ENCODE measurements at places on chromosomes 1 and 21.

- peak; percentile 36 for DNase-seq
Measured at GRCh38 chr1:245956225-245956624, 550.9 kb downstream of the SMYD3 start.

- DNase-seq: no peak
Measured at GRCh38 chr1:62367005-62367557, 47.8 kb upstream of the KANK4 start.

- DNase-seq: no peak
Measured at GRCh38 chr1:234863551-234863971, 253.6 kb upstream of the IRF2BP2 start.

DNA sequence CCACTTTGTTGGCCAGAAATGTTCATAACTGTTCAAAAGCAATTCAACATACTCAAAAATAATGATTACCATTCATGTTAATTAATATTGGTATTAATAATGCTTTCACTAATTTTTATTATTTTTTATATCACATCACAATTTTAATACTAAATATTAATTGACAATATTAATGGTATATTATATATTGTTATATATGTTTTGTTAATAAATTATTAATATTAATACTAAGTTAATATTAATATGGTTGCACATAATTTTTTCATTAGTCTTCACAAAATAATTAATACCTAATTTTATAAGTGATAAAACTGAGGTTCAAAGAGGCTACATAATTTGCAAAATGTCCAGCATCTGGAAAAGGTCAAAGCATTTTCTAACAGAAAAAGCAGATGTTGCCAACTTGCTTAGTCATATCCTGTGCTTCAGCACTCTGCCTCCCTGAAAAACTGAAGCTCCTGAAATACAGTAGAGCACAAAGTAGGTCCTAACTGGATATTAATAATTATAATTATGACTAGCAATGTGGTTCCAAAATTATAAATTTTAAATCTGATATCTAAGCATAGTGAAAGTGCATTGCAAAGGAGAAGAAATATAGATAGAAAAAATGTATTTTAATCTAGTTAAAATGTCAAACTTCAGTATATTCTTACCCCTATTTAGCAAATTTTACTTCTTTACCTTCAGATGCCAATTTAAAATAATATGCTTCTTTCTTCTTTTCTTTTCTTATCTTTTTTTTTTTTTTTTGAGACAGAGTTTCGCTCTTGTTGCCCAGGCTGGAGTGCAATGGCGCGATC lies 123.2 kb upstream of the TNFSF4 start:
- no peak for DNase-seq

GRCh38 chr1:72938408-72938807 lies 656.1 kb upstream of the NEGR1 start:
- no peak for DNase-seq

GRCh38 chr1:226425004-226425378 lies 17.1 kb upstream of the PARP1 start:
- DNase-seq: no peak

GRCh38 chr1:1098681-1099421 lies 17.0 kb downstream of the C1orf159 start:
- DNase-seq: no peak

GRCh38 chr1:25089772-25090171 lies 142.5 kb downstream of the SYF2 start:
- DNase-seq: no peak
